ENCODE measurements at places on chromosomes 2 and 18.

DNA sequence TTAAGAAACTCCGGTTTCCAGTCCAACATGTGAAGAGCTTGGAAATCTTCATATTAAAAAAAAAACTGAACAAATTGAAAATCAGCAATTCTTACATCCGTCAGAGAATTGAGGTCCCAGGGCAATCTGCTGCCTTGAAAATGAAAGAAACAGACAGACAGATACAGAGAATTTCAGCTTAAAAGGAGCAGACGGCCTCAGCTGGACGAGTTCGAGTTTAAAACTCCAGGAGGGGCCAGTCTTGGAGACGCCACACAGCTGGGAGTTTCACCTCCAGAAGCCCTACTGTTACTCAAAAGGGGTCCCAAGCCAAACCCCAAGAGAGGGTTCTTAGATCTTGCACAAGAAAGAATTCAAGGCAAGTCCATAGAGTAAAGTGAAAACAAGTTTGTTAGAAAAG, 226.5 kb upstream of the ARL4C start:
- no peak for DNase-seq

GRCh38 chr2:68188831-68189230, 31.1 kb downstream of the PNO1 start:
- DNase-seq: no peak

GRCh38 chr2:162126527-162126926, 25.5 kb downstream of the GCG start:
- DNase-seq: no peak

DNA sequence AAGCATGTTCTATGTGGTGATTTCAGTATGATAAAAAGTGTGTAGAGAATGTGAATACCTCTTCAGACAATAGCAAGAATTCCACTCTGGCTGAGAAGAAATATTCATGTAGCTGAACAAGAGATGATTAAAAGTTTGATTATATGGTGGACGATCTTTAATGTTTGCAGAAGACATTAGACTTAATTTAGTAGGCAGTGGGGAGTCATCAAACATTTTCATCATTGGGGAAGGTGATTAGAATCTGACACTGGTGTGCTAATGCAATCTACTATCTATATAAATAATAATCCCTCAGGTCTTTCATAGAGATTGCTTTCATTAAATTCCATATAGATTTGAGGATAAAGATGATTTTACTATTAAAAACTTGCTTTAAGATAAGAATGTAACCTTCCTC, 761.0 kb downstream of the SOCS6 start:
- no peak for DNase-seq

DNA sequence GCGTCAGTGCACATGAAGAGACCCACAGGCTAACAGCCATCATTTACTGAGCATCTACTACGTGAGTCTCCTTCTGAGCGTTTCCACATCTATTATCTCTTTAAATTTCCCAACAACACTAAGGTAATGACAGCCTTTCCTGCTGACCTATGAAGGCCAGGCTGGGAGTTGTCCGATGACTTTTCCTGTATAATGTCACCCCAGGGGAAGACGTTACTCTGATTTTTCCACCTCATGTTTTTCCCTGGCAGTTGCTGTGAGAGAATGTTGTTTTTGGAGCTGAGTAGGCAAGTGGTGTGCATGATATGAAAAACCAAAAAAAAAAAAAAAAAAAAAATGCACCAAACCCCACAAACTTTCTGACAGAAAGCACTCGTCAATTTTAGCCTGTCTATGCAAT, 207.6 kb downstream of the SLC8A1 start:
- peak; percentile 14 for DNase-seq

All from DMS53 (cell line).